ENCODE measurements at places on chromosomes 1 and 21.

- DNase-seq = no peak
Measured at GRCh38 chr1:151905070-151905442, 4.3 kb downstream of the THEM4 start.

- DNase-seq = no peak
Measured at GRCh38 chr1:32725615-32725982, 23.0 kb upstream of the SYNC start.

- DNase-seq = no peak
Measured at GRCh38 chr1:3338725-3339070, 115.8 kb upstream of the ARHGEF16 start.

DNA sequence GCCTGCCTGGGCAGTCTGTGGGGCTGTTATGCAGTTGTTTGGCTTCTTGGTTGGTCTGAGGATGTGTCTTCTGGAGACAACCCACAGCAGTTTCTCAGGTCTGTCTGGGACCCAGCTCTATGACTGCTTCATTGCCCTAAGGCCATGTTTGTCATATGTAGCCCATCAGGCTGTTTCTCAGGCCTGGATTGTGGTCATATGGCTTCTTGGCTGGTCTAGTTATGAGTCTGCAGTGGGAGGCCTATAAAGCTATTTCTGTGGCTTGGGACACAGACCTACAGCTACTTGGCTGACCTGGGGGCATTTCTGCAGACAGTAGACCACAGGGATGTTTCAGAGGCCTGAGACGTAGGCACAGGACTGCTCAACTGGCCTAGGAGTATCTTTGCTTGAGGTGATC lies 41.5 kb downstream of the CHIA start:
- no peak for DNase-seq

GRCh38 chr1:156379420-156380165 lies 10.6 kb downstream of the RHBG start:
- DNase-seq = no peak

DNA sequence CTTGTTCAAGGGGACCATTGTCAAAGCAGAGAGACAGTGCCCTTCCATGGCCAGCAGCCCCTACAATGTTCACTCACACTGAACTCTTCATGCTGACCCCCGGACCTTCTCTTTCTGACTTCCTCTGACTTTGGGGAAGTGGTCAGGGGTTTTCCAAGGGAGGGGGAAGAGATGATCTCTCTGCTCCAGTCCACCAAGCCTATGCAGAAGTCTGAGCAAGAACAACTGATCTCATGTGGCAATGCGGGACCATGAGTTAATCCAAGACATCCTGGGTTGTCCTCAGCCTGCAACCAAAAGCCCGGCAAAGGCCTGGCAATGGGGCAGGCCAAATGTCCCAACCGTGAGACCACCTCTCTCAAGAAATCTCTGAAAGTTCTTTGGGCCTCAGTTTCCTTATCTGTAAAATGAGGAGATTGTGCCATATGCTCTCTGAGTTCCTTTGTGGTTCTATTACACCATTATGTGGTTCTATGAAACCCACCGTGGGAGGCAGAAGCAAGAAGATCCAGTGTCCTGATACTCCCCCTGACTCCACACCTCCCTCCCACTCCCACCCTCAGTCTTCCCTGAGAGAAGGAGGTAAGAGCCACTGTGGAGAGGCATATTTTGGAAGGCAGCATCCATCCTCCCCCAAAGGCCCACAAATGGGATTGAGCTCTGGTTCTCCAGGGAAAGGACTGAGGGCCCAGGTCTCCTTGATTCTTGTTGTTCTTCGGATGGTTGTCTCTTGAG lies 11.8 kb upstream of the ARHGEF2 start:
- DNase-seq = no peak

DNA sequence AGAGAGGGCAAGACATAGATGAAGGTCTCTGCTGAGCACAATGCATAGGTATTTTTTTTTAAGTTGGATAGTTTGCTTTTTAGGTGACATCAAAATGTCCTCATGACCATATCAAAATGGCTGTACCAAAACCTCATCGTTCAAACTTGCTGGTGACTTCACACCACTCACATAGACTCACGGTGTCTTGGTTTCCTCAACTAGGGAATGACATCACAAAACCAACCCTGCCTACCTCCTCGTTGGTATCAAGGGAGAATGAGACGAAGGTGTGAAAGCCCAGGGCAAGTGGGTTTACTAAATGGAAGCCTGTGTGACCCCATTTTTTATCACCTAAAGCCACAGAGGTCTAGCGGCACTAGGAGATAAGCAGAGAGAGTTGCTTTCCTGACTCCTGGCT lies 1.6 kb downstream of the PIGR start:
- DNase-seq = no peak

DNA sequence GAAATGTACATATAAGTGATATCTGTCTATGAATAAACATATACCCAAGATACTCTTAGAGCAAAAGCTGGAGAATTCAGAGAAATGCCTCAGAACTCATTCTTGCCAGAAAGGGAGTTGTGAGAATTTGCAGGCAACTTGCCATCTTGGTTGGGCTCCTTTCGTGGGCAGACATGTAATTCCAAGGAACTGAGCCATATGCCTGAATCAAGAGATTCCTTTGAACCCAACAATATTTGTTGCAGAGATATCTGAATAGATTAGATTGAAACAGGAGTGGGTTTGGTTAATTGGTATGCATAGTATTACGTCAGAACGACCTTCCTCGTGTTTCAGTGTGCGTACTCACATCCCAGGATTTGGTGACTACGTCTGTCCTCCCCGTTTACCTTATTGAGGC lies 67.0 kb downstream of the TGFB2 start:
- DNase-seq = no peak

DNA sequence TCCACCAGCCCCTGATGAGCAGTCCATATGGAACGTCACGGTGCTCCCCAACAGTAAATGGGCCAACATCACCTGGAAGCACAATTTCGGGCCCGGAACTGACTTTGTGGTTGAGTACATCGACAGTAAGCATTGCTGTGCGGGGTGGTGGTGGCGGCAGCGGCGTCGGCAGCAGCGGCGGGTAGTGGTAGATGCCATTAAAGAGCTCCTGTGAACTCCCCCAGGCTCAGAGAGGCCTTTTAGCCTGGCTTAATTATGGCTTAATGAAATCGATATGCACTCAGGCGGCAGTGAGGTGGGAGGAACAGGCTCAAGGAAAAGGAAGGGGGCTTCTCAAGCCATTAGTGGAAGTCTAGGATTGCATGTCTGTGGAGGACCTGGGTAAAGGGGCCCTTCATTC lies 41.9 kb upstream of the CNTN2 start:
- no peak for DNase-seq

DNA sequence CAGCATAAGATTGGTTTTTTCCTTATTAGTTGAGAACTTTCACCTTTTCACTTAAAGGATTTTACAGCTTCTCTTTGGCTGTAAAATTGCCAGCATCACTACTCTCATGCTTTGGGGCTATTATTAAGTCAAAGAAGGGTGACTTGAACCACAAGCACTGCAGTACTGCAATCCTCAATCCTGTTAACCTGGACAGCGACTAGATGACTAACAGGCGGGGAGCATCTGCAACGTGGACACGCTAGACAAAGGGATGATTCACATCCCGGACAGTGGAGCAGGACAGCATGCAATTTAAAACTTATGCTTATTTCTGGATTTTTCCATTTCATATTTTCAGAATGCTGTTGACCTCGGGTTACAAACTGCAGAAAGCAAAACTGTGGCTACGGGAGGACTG lies 8.1 kb downstream of the ARV1 start:
- DNase-seq = no peak

DNA sequence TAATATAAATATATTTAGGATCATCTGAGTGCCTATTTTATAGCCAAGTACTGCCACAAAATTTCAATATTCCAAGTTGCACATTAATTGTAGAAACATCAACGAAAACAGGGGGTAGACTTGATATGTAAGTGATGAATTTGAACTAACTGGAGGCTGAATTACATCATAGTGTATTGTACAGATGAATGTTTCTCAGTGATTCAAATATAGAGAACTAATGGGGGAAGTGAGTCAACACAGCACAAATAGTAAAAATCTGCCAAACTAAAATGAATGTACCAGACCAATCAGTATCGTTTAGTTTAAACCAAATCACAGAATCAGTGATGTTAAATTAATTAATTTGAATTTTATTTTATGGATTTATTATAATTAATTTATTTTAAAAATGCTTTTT lies 42.8 kb downstream of the RTCA start:
- no peak for DNase-seq

DNA sequence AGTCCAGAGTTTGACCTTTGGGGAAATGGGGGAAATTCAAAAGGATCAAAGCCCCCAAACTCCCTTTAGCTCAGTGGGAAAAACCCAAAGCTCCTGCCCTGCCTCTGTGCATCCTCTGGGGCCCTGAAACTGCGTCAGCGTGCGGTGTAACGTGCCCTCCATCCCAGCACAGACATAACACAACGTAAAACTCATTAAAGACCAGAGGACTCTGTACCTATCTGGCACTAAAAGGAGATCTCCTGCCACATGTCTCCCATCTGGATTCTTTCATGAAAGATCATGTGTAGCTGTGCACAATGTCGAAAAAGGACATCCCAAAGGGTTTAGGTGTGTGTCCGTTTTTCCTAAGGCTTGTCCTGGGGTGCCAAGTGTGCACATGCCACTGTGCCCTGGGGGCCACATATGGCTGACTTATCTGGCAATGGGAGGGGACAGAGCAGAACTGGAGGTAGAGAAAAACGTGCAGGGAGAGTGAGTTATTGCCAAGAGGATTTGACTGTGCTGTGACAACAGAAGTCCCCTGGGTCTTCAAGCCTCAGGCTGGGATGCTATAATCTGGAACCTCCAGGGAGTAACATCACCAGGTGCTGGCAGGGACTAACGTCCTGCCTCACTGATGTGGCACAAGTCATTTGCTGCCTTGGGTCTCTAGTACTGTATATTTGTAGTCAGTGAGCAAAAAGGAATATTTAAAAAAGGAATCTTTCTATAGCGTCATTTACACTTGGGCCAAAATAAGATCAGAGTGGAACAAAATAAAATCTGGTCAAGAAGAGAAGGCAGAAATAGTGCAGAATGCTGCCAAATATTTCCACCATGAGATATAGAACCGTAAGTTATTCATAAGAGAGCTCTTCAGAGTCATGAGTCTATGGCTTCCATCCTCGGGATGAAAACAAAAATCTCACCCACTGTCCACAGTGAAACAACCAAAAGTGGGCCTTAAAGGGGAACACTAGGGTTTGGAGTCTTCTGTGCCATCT lies 52.3 kb downstream of the ITPKB start:
- no peak for DNase-seq

- no peak for DNase-seq
Measured at GRCh38 chr1:230681599-230681998, 32.3 kb downstream of the AGT start.

GRCh38 chr1:81660286-81660685 lies 140.4 kb upstream of the ADGRL2 start:
- no peak for DNase-seq

DNA sequence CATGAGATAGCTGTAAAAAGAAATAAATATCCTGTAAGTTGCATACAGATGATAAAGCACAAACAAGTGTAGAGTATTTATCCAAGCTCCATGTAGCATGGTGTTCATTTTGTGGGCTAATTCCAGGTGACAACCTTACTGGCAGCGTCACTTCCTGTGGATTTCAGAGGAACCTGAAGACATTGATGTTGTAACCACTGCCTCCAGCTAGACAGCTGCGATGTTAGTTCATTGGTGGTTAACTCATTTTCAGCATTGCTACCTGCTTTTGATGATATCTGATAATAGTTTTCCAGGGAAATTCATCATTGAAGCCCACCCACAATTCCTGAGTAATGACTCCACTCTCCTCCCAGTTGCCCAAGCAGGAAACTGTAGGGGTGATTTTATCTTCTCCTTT lies 3.0 kb downstream of the HSD3B1 start:
- DNase-seq = no peak

- DNase-seq = no peak
Measured at GRCh38 chr1:244678697-244679096, 25.8 kb downstream of the DESI2 start.

DNA sequence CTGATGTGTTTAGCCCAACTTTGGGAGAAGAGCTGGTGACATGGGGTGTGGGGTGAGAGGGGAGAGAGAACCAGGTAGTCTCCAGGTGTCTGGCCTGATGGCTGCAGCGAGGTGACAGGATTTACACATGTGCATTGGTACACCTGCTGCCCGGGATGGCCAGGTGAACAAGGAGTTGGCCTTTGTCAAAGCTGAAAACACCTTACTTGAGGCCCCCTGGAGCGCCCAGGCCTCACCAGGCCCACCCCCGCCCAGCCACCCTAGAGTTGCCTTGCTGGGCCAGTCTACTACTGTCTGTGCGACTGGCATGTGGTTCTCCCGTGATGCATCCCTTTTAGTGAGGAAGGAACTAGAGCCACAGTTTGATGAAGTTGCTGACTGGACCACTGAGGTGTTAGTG lies 90.5 kb downstream of the ADARB1 start:
- DNase-seq = no peak

GRCh38 chr1:93963585-93963984 lies 54.4 kb upstream of the GCLM start:
- no peak for DNase-seq

GRCh38 chr1:14511166-14511680 lies 87.3 kb upstream of the KAZN start:
- DNase-seq = no peak

DNA sequence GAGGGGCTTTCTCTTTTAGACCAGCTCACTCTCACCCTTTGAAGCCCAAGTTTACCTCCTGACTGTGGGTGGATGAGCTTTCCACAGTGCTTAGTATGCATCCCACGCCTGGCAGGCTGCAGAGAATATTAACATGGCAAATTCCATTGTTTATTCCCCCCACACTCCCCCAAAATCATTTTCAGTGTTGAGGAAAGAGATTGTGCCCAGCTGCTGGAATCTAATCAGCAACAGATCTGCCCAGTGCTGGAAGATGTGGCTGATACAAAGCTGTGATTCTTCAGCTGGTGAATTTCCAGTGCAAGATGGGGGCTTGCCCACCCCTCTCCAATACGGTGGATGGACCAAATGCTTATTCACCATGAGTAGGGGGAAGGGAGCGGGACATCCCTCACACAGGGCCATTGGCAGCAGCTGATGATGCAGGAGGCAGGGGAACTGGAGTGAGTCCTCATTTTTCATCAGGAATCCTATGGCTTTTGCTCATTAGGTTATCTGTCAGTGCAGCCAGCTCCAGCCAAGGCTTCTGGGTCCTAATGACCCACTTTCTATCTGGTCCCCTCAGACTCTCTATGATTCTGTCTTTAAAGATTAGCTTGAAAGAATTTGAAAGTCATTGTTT lies 39.7 kb upstream of the KCNA3 start:
- DNase-seq = no peak

DNA sequence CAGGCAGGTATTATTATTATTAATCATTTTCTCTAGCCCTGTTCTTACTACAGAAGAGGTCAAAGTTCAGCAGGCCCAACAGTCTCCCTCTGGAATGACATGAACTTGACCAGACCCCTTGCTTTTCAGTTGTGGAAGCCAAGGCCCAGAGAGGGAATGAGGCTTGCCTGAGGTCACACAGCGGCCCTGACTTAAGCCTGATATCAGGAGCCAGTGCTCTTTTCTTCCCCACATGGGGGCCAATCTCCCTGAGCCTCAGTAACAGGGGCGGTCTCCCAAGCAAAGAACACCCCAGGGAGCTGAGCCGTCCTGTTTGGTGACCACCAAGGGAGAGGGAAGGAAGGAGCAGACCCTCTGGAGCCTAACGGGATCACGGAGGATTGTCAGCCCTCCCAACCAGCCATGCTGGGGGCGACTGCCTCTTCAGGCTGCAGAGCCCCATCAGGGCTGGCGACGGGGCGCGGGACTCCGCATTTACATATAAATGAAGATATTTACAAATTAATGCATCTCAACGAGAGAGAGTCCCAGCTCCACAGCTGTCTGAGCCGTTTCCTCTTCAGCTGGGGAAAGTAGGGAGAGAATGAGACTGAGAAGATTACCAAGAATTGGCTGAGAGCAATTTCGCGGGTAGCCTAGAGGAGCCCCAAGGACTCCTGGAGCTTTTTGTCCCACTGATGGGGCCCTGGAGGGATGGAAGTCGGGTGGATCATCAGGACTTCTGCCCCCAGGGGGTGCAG lies 186.1 kb upstream of the KLHDC7A start:
- DNase-seq = no peak
